ENCODE measurements at places on chromosomes 4 and X. TPM values are rescaled to one million over a fixed set of nuclear protein-coding genes. Genes with fewer than 3 reads are reported as not detected.

ADH7 gene
- not detected for total RNA-seq

HSFX3 gene
- total RNA-seq = not detected

- DNase-seq = no peak
These were observed 27.4 kb downstream of the KLF3 start for GRCh38 chr4:38691251-38692008.

- no peak for DNase-seq
These were observed 117.5 kb downstream of the TSPAN7 start for GRCh38 chrX:38678821-38679220.

GRCh38 chrX:69034451-69034850, 130.8 kb downstream of the PJA1 start:
- DNase-seq = no peak

Measured in osteoblast (primary cell).